ENCODE measurements at places on chromosomes 13 and 19.

- no peak for DNase-seq
These were observed 62.3 kb upstream of the UQCRFS1 start for GRCh38 chr19:29275266-29275665.

DNA sequence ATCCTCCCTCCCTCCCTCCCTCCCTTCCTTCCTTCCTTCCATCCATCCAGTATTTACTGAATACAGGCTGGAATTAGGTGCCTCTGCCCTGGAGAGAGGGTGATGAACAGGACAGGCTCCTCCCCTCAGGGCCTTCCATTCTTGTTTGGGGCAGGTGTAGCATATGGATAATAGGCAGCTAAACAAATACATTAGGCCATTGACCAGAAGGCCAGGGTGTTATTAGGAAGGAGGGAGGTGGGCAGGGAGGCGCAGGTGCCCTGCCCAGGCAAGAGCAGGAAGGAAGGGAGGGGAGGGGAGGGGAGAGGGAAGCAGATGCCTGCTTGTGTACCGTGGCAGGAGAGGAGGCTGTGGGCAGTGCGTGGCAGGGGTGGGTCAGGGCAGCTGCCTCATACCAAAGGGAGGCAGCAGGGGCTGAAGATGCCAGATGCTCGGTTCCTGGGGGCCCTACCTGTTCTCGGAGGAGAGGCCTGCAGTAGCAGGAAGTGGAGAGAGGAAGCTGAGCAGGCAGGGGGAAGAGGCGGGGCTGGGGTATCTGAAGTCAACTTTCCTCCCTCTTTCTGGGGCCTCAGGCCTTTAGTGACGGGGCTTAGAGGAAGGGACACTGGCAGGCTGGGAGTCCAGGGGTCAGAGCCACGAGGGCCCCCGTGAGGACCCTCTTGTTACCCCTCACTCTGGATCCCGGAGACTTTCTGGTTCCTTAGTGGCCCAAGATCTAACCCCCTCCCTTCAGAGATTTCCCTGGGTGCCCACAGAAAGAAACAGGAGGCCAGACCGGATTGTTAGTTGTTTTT is at the start of gene RINL:
Gene RINL, minus strand, starts transcription at position 495 of the 794 bp plus-strand sequence. CDS start 1,533 bp downstream, outside the sequence.
- DNase-seq = peak; percentile 71

DNA sequence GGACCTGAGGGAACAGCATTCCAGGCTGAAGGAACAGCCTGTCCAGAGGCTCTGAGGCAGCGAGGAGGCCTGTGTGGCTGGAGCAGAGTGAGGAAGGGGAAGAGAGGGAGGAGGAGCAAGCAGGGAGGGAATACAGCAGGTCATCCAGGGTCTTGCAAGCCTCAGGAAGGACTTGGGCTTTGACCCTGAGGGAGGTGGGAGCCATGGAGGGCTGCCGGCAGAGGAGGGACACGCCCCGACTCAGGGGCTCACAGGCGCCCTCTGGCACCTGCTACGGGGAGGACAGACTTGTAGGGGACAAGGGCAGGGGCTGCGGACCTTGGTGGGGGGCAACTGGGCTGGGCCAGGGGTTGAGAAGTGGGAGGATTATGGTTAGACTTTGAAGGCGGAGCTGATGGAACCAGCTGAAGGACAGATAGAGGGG is 4.7 kb downstream of the TINCR start:
- no peak for DNase-seq

DNA sequence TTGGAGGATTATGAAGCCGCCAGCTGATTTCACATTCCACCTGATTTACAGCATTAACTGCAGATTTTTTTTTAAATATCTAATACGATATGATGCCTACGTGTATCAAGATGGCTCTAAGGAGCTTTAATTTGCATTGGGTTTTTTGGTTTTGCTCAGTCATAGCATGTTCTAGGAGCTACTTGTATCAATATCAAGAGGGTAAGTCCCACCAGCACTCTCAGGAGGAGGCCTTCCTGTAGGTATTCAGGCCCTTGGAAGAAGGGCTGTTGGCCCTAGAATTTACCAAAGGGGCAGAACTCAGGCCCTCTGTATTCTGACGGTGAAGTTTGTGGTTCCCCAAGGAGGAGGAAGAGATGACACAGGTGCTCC is 97.2 kb upstream of the IPO5 start:
- no peak for DNase-seq

- DNase-seq = no peak
These were observed 20.1 kb downstream of the PLEKHF1 start for GRCh38 chr19:29685326-29685725.

GRCh38 chr13:23868521-23868920 is 20.7 kb downstream of the MIPEP start:
- DNase-seq = no peak

DNA sequence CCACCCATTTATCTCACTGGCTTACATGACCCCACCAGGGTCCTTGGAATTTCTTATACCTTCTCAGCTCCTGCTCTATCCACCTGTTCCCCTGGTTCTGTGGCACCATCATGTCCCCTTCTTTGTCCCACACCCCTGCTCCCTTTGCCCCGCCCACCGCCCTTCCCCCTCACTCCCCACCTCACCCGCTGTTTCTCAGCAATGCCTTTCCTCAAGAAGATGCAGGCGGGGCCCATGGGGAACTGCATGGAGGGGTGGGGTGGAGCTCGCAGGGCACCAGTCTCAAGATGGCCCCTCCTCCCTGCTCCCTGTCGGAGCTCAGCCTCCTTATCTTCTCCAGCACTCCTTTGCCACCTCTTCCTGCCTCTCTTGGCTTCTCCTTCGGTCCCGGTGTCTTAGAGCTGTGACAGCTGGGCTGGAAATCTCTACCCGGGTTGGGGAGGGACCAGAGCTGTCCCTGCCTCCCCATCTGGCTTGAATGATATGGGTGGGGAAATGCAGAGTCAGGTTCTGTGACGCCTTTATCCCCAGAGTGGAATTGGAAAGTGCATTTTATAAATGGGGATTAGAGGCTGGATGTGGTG is at the start of gene CABP5:
Gene CABP5, minus strand, starts transcription at position 405 of the 584 bp plus-strand sequence. Its CDS starts 157 bp downstream, at position 248.
- DNase-seq = no peak

Data from activated naive CD4-positive, alpha-beta T cell treated with anti-CD3 and anti-CD28 coated beads, Interleukin-2, amount 50 U/mL, for 16 hours (primary cell).